ENCODE measurements at places on chromosomes 12 and 14.
A peak's percentile ranks its signal among the peaks of the same experiment; 100 is the strongest.

DNA sequence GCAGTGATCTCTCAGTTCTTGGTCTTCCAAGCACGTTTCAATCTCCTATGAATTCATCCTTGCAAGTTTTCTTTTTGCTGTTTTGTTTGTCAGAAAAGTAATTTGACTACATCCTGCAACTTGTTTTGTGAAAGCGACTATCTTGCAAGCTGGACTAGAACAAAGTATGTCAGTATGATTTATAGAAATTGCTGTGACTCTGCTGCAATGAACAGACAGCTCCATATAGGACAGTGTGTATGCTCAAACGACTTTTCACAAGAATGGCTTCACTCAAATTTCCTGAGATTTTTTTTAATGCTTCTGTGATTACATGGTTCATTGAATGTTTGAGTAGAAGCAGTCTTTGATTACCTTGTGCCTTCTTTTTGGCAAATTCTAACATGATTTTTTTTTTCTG, 123.5 kb upstream of the TRHDE start:
- DNase-seq = no peak

- no peak for DNase-seq
Observed at GRCh38 chr14:56794088-56794556, 16.2 kb downstream of the OTX2 start.

GRCh38 chr12:69225251-69225910, 14.0 kb upstream of the CPSF6 start:
- no peak for DNase-seq

GRCh38 chr12:130185455-130186391, 23.5 kb downstream of the FZD10 start:
- no peak for DNase-seq

DNA sequence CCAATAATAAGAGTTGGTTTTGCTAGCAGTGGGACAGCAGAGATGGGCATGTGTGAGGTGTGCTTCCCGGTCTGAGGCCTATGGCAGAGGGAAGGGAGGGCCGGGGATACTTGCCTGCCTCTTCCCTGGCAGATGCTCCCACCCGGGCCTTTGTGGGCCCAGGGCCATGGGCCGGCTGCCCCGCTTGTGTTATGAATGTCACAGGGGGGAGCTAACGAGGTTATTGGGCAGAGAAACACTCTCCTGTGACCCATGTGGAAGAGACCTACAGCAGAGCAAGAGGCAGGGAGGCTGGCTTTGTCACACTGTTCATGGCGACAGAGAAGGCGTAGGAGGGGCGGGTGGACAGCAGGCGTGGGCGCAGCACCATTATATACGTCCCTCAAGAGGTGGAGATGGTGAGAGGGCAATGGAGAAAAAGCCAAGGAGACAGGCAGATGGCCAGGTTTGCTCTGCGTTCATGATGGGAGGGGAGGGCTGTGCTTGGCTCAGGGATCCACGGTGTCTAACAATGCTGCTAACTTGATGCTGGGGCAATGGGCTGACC, 13.3 kb downstream of the CCND2 start:
- DNase-seq = peak; percentile 21

- no peak for DNase-seq
Observed at GRCh38 chr12:81627336-81628189, 131.6 kb downstream of the PPFIA2 start.

GRCh38 chr12:28780096-28780495, 369.0 kb upstream of the FAR2 start:
- DNase-seq = no peak

DNA sequence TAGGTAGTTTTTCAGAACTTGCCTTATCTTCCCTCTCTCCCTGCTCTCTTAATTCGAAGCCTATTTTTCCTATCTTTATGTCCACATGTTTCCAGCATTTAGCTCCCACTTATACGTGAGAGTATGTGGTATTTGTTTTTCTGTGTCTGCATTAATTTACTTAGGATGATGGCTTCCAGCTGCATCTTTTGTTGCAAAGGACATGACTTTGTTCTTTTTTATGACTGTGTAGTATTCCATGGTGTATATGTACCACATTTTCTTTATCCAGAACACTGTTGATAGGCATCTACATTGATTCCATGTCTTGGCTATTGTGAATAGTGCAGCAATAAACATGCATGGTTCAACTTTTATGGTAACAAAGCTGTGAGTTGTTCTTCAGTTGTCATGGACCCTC, 7.8 kb upstream of the CLEC2D start:
- DNase-seq = no peak

- no peak for DNase-seq
Observed at GRCh38 chr12:93751864-93752610, 74.9 kb downstream of the CRADD start.

DNA sequence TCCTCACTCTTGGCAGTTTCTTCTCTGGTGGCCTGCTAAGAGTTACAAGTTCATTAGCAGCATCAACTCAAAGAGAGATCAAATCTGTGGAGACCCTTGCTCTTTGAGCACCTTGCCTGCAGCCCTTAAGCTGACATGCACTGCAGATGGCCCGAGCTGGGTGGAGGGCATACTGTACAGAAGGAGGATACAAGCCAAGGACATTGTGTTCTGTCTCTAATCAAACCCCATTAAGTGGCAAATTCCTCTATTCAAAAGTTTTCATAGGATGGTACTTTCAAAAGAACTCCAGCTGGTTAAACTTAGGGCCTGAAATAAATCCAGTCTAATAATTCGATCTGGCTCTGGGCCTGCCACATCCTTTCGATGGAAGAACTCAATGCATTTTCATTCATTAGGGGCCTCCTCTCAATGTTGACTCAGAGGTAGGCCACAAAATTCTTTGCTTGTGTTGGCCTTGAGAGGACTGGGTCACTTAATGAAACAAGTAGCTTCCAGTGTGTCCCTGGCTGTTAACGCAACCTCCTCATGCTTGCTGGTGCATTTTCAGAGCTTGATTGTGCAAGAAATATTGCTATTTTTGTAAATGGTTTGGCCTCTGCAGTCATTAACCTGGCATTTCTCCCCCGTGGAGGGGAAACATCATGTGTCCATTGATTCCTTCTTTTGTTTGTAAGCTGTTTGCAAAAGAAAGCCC, 318.2 kb downstream of the NUAK1 start:
- peak; percentile 16 for DNase-seq

GRCh38 chr14:105897725-105898113, 371.3 kb downstream of the TMEM121 start:
- no peak for DNase-seq

DNA sequence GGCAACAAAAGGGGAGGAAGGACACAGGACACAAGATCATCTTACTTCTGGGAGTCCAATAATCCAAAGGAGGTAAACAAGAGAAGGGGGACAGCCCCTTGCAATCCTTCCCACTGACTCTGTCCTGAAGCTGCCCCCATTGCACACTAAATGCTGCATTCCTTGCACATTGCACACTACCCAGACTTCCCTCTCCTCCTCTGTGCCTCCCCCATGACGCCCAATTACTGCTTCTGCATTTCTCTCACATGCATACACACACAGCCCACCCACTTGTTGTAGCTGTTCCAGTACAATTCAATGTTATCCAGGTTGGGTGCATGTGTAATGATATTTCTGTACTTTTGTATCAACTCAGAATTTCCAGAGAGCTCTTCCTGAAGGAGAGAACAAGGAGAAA, 5.5 kb downstream of the NDRG2 start:
- DNase-seq = no peak

- DNase-seq = no peak
Observed at GRCh38 chr14:86193756-86194155, 663.8 kb downstream of the FLRT2 start.

DNA sequence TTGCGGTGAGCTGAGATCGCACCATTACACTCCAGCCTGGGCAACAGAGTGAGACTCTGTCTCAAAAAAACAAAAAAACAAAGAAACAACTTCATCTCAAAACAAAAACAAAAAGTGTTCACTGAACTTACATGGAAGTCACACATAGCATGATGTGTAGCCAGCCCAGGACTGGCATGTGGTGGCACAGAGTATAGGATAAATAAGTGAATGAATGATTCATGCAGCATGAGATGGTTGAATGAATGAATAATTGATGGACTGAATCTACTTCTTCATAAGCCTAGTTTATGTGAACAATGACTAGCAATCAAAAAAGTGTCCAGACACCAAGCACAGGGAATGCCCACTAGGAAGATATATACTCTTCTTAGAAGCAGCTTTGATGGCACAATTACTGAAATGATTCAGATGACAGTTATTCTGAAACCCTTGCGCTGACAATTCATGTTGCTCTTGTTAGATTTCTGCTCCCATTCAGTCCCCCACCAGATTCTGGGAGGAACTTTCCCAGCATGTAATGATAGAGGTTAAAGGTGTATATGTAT, 31.6 kb upstream of the SERPINA6 start:
- DNase-seq = no peak

DNA sequence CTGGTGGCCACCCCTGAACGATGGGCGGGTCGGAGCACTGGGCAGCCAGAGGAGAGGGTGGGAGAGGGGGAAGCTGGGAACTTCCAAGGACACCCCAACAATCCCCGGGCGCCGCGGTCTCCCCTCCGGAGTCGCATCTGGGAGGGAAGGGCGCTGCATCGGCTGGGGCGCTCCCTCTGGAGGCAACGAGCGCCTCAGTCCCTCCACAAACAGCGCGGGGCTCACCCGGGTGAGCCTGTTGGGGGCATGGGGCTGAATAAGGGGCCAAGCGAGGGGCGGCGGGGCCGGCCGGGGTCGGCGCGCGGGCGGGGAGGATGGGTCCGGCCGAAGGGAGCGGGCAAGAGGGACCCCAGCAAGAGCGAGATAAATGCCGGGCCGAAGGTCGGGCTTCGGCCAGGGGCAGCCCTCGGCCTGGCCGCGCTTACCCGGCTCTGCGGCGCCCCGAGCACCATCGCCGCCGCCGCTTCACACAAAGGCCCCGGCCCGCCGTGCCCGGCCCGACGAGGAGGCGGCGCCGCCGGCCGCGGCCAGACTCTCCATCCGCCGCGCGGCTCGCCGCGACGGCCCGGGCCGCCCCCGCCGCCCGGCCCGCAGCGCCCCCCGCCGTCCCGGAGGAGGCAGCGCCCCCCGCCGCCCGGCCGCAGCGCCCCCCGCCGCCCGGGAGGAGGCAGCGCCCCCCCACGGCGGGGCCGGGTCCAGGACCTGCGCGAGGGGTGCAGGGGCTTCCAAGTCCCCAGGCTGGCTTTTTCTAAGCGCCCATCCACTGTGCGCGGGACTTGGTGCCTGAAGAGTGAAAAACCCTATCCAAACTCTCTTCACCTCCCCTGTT, at the start of gene ZBTB39:
Gene ZBTB39 (minus strand): TSS at position 567 of the 829 bp plus-strand sequence. CDS start 1,629 bp downstream, outside the sequence.
- DNase-seq = peak; percentile 98

DNA sequence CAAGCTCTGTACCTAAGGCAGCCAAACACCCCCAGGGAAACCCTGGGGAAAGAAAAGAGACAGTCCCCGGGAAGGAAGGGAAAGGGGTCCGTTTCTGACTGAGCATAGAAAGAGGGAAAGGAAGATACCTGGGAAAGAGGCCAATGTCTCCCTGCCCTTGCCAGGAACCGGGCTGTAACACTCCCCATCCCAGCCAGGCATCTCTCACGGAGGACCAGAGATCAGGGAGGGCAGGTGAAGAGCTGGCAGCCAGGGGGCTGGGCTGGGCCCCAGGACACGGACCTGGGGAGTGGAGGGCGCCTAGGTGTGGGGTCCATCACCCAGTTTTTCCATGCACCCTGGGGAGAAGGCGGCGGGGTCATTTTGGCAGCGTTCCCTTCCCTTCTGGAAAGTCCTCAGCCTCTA, 18.9 kb upstream of the PLEKHH1 start:
- peak; percentile 67 for DNase-seq

- DNase-seq = peak; percentile 77
Observed at GRCh38 chr12:31370531-31371255, 44.7 kb upstream of the SINHCAF start.

DNA sequence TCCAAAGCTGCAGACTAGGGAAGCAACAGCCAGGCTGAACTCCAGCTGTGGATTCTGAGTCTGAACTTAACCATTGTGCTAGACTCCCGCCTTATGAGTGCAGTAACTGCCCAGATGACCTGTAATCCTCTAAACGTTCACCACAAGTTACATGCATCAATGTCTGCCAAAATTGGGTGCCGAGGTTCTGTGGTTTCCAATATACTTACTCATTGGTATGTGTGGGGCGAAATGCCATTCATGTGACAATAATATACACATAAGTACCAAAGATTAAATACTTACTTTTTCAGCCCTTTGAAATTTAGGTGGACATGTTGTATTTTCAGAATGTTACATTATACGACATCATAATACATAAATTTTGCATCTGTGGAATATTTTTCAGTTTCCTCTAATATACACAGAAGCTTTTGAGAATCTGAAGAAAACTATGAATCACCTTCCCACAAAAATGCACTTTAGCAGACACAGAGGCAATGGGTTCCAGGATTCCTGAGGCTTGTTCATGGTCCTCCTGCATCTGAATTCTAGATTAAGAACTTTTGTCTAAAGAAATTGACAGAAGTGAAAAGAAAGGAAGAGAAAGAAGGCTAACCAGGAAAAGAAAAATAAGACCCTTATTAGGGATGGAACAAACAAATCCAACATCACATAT, 31.7 kb downstream of the GRIP1 start:
- DNase-seq = no peak

GRCh38 chr14:94123296-94123695, 6.1 kb downstream of the IFI27L2 start:
- no peak for DNase-seq

GRCh38 chr14:96710060-96710666, 87.0 kb upstream of the VRK1 start:
- DNase-seq = no peak

GRCh38 chr14:99270458-99271220, 1.4 kb downstream of the BCL11B start:
- DNase-seq = peak; percentile 91

DNA sequence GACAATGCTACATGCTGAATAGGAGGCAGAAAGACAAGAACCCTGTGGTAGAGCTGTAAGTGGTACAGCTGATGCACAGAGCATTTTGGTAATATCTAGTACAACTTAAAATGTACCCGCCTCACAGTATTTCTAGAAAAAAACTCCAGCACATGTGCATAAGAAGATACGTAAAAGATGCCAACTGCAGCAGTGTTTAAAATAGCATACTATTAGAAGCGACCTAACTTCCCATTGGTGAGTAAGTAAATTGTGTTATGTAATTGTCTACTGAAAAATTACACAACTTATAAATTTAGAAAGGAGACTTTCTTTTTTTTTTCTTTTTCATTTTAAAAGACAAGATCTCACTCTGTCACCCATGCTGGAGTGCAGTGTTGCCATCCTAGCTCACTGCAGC, 114.3 kb upstream of the CAND1 start:
- no peak for DNase-seq

GRCh38 chr12:29159661-29160060, 10.6 kb downstream of the FAR2 start:
- no peak for DNase-seq
